ENCODE measurements at places on chromosomes 1 and 21.

GRCh38 chr1:30329802-30330557 is 393.4 kb downstream of the MATN1 start:
- no peak for DNase-seq

DNA sequence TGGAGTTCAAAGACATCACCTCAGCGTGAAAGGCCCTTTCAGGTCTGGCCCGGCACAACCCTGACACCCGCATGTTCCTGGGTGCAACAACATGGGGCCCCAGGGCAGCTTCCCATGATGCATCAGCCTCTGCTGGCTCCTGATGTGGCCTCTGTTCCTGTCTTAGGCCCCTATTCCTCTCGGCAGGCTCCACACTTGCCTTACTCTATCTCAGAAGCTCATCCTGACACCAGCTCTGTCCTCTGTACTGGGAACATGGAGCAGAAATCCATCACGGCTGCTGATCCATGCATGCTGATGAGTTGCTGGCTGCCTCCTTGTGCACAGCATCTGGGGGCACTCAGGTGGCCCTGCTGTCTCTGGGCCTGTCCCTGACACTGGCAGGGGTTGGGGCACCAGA is 74.6 kb downstream of the ADARB1 start:
- DNase-seq: no peak

GRCh38 chr21:38561205-38561604 is 62.9 kb upstream of the ERG start:
- DNase-seq: no peak

DNA sequence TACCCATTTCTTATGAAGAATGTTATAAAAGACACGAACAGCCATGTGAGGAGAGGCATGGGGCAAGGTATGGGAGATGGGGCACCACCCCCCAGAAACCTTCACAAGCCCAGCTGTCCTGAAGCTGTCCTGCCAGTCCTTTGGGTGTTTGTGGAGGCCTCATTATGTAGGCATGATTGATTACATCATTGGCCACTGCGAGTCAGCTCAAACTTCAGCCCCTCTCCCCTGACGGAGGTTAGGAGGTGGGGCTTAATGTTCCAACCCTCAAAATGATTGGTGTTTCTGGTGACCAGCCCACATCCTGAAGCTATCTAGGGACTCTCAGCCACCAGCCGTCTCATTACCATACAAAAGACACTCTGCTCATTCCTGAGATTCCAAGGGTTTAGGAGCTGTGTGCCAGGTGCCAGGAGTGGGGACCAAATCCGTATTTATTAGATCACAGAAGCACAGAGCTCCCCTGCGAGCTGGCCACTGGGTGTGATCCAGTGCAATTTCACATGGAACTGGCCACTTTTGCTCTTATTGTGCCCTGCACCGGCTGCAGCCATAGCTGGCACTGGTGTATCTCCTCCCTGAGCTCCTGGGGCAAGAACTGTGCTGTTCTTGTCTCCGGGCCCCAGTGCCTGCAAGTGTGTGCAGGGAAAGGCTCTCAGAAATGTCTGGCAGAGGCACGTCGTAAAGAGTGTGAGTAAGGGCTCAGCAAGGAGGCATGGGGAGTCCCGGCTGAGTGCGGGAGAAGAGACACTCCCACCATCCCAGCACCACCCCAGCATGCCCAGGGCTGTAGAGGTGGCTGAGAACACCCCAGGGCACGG is 10.5 kb downstream of the KIAA1614 start:
- no peak for DNase-seq

GRCh38 chr1:208201229-208201628 is 43.0 kb downstream of the PLXNA2 start:
- DNase-seq: no peak

DNA sequence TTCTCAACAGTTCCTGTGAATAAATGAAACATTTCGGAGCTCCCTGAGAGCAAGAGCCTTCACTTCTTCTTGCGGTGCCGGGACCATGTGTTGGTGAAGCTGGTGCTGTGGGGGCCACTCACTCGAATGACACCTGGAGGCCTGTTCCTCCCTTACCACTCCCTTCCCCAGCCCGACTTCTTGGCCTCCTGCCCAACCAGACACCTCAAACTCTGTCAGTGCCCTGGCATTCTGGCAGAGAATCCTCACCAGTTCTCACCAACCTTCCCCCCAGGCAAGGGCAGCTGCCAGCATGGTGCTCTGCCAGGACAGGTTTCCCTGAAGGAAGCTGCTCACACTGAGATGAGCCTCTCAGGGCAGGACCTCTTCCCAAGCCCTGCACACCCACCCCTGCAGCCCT is 68.3 kb downstream of the MPZL1 start:
- DNase-seq: no peak

- no peak for DNase-seq
These were observed 5.5 kb upstream of the TOMM20 start for GRCh38 chr1:235134171-235134570.

DNA sequence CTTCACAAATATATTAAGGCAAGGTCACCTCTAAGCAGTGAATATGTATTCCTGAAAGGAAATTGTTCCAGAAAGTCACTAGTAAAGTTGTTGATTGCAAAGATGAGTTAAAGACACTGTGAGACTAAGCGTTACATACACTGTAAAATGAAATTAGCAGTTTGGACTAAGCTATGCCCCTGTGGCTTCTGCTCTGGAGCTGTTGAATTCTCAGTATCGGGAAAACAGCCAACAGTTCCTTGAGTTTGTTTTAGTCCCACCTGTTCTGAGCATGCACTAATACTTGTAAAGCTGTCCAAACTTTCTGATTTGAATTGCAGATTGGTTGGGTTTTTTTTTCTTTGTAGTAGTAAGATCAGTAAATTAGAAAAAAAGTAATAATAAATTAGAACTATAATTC is 21.0 kb downstream of the ANGPTL1 start:
- no peak for DNase-seq

DNA sequence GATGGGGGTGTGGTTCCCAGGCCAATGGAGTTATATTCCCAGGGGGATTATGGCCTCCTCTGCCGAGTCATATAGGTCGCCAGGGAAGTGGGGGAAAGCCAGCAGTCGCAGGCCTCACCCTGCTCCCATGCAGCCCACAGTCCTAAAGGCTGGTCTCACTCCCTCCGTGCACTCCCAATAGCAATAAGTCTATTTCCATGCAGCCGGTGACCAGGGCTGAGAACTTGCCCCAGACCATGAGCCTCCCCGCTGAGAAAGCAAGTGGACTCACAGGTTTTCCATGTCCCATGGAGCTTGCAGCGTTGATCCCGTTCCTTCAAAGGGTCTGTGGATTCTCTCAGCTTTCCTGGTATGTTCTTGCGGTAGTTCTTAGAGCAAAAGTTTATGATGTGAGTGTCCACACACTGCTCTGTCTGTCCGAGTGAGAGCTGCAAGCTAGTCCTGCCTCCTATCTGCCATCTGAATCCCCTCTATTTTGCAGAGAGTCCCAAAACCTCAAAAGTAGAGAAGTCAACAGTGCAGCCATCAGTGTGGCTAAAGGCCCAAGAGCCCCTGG is 81.7 kb upstream of the TMPRSS2 start:
- no peak for DNase-seq

GRCh38 chr1:193754732-193755427 is 568.5 kb upstream of the B3GALT2 start:
- no peak for DNase-seq

DNA sequence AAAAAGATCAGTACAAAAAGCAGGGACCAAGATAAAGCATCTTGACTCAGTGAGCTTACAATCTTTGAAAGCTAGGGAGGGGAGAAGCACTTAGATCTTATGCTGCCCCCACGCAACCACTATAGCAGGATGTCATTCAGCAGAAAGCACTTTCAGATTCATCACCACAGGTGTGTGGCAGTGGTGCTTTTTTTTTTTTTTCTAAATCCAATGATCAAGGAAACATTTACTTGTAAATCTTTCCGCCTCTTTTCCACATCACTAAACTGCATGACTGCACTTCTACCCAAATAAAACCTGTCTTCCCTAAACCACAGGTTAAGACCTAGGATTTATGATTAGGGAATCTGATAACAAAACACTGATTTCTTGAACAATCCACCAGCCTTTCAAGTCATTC is 154.8 kb downstream of the SLC45A1 start:
- DNase-seq: no peak

DNA sequence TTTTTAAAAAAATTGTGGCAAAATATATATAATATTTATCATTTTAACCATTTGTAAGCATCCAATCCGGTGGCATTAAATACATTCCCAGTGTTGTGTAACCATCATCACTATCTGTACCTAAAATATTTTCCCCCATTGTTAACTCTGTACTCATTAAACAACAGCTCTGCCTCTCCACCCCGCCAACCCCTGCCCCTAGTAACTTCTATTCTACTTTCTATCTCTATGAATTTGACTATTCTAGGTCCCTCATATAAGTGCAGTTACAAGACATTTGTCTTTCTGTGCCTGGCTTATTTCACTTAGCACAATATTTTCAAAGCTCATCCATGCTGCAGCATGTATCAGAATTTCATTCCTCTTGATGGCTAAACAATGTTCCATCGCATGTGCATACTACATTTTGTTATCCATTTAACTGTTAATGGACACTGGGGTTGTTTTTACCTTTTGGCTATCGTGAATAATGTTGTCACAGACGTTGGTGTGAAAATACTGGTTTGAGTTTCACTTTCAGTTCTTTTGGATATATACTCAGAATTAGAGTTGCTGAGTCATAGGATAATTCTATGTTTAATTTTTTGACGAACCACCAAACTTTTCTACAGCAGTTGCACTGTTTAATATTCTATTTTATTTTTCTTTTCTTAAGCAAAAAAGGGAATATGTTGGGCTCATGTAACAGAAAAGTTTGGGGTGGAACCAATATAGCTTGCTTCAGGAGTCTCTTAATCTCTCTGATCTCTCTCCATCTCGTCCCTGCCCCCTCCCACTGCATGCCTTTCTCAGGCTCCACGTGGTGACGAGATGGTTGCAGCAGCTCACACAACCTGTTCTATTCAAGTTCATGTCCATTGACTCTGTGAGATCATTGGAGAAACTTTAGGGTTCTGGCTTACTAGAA is 25.2 kb upstream of the RCAN1 start:
- peak; percentile 76 for DNase-seq

GRCh38 chr1:150968491-150968890 is 6.1 kb downstream of the CERS2 start:
- DNase-seq: no peak

DNA sequence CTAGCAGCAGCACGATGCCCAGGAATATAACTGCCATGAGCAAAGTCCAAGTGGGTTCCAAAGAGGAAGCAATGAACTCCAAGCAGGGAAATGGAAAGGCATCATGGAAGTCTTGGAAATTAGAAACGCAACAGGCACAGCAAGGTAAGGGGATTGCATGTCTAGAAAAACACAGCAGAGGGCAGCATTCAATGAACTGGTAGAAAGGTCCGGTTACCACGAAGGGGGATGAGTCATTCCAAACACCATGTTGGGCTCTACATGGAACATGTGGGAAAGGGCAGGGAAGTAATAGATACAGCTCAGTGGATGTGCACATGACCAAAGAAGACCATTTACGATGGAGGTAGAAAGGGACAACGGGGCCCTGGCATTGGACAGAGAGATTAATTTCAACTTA is 36.4 kb downstream of the RXRG start:
- DNase-seq: no peak

DNA sequence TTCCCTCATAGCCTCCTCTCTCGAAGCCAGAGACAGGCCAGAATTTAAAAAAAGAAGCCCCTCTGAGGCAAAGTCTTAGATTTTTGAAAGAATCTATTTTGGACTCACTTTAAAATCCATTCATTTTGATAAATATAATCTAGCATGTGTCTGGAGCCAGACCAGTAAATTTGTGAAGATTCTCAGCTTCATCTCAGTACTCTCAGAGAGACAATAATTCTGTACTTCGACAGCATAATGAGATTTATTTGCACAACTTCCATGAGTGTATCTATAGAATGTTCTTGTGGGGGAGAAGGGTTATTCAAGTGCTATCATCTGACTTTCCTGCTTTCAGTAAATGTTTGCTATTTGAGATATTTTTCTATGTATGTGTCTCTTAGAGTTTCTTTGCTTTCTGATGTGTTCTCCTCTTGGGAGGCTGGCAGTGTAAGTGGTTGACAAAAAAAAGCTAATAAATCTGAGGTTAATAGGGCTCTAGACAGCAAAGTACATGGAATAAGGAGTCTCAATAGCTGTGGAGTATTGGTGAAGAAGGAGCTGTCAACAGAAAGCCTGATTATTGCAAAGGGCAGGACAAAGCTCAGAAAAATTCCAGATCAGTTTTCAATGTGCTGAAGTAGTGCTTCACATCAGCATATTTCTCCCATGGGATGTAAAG is 223.0 kb downstream of the PTBP2 start:
- no peak for DNase-seq

DNA sequence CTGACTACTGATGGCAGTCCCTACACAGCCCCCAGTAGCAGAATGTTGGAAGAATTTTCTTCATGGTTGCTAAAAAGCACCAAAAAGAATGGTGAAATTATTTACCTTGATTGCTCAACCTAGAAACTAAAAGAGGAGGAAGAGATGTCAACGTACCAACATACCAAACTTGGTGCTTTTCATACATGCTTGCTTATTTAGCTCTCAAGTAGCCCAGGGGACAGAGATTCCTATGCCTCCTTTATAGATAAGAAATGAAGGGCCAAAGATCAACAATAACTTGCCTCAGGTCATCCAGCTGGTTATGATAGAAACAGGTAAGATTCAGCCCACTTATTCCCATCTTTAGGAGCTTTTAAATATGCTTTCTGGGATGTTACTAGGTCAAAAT is 170.6 kb downstream of the PIGK start:
- no peak for DNase-seq

- no peak for DNase-seq
These were observed 11.5 kb downstream of the RO60 start for GRCh38 chr1:193070942-193071341.

DNA sequence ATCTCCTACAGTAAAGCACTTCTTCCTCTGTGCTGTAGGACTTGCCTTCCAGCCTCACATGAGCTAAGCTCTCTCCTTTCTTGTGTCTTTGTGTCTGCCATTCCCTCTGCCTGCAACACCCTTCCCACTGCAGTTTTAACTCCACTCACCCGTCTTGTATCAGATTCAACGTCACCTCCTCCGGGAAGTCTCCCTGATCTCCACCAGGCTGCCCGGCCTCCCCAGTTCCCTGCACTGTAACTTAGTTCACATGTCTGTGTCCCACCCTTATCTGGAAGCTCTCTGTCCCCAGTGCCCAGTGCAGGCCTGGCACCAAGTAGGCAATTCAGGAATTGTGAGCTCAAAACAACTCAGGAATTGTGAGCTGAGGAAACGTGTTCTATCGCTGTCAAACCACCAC is 96.4 kb downstream of the GLIS1 start:
- no peak for DNase-seq

- DNase-seq: no peak
These were observed at the start of gene ADAMTS1 for GRCh38 chr21:26845066-26845758. TSS of gene ADAMTS1 (minus strand) at chr21:26845409. CDS start at chr21:26844954, 455 bp downstream.

GRCh38 chr1:64696879-64697278 is 48.0 kb upstream of the RAVER2 start:
- no peak for DNase-seq

GRCh38 chr1:13749543-13750341 is 49.8 kb downstream of the PRDM2 start:
- DNase-seq: peak; percentile 23

DNA sequence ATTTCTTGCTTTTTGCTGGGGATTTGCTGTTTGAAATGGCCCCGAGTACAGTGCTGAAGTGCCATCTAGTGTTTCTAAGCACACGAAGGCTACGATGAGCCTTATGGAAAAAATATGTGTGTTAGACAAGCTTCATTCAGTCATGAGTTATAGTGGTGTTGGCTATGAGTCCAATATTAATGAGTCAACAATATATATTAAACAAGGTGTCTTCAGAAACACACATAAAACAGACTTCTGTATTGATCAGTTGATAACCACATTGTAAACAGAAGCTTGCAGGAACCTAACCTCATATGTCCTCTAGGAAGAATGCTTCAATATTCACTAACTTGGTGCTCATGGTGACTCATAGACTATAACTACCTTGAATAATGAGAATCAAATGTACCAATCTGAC is 1.7 kb upstream of the GJB5 start:
- DNase-seq: no peak

Data from T-helper 2 cell (primary cell).